Fibroblast of skin of back (primary cell): ENCODE measurements at places on chromosomes 4 and X.

GRCh38 chr4:10013722-10014121, 7.6 kb downstream of the SLC2A9 start:
- DNase-seq: no peak

DNA sequence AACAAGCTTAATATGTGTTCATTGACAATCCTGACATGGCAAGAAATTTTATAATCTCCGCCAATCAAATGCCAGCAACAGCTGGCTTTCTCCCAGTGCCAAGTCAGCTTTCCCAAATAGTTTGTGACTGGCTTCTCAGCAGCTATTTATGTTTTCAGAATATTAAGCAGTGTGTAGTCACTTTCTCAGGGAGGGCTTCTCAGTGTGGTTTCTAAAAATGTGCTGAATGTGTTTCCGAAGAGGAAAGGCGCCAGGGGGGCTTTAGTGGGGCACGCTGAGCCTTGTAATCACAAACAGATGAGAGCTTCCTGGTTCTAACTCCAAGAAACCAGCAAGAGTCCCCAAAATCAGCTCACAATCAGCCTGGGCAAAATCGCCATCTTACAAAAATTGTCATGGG, 258.7 kb upstream of the CPEB2 start:
- peak; percentile 86 for DNase-seq

- DNase-seq: peak; percentile 5
Observed at GRCh38 chr4:102665527-102665926, 95.2 kb downstream of the MANBA start.

- DNase-seq: no peak
Observed at GRCh38 chr4:3306450-3306849, 13.6 kb downstream of the RGS12 start.

DNA sequence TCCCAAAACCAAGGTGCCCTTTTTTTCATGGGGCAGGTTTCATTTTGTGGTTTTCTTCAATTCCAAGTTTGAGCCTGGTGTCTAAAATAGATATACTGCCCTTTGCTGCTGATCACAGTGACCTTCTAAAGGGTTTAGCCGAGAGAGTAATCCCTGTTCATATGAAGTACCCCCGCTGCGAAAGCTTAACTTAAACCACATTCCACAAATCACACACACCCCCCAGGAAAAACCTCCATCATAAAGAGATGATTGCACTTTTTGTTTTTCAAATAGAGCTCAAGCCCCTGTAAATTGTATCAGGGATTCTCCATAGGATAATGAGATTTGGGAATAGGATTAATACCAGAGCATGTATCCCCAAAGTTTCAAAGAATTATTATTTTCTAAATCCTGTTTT, 90.8 kb downstream of the USP46 start:
- DNase-seq: no peak

GRCh38 chrX:42176789-42177188, 253.4 kb upstream of the CASK start:
- DNase-seq: no peak
